ENCODE measurements at places on chromosomes 5 and 9. TPM values are rescaled to one million over a fixed set of nuclear protein-coding genes. Genes with fewer than 3 reads are reported as not detected.

Gene FBP2
- total RNA-seq: not detected

Gene DMRTA1
- total RNA-seq: 3.3 TPM

Gene PRDM9
- not detected for total RNA-seq

Gene SH2D3C
- 6.4 TPM for total RNA-seq

Gene FBLL1
- 8.6 TPM for total RNA-seq

Gene EHMT1
- 163 TPM for total RNA-seq

Gene EIF4E1B
- 0.63 TPM for total RNA-seq
